ENCODE measurements at places on chromosomes 7 and 10.

- no peak for DNase-seq
Observed at GRCh38 chr7:19317461-19317860, 172.2 kb upstream of the FERD3L start.

- no peak for DNase-seq
Observed at GRCh38 chr10:90450797-90451196, 407.0 kb downstream of the HTR7 start.

DNA sequence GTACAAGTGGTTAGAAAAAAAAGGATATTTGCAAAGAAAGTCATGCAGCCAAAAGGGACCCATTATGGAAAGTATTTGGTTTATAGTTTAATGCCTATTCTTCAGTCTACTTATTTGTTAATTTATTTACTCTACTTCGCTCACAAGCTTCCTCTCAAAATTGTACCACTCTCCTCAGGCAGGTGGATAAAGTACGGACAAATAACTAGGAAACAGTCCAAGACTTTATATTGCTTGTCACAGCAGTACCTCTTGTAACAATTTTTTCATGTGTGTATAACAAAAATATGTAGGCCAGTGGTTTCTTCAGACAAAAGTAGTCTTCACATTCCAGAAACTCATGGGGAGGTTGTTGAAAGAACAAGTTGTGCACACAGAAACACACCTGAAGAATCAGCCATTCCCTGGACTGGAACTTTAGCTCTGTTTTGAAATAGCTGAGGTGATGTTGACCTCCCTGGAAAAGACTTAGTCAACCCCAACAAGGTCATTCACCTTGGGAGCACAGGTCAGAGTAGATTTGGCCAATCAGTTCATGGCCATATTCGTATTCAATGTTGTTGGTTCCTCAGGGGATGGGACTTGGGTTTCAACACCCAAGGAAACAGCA lies 73.4 kb downstream of the TES start:
- DNase-seq: no peak

- no peak for DNase-seq
Observed at GRCh38 chr7:121006711-121007315, 18.3 kb downstream of the CPED1 start.

DNA sequence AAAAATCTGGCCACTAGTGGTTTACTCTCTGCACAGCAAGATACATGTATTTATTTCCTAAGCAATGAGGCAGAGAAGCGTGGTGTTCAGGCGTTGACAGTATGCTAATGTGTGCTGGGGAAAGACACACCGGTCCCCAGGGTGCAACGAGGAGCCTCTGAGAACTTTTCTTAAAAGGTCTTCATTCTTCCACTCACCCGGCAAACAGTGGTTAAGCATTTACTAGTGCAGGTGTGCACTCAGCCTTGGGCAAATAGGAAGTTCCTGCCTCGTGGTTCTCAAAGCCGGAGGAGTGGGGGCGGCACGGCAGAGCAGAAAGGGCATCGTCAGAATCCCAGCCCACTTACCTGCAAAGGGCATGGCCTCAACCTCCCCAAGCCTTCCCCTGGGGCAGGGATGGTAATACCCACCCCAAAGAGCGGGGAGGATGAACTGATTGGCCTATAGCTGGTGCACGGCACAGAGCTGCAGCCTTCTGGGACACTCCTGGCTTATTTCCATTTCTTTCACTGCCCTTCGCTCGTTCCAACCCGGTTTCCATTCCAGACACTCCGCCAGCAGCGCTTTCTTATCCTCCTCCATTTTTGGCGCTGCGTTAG lies 184.3 kb upstream of the CTBP2 start:
- no peak for DNase-seq

- no peak for DNase-seq
Observed at GRCh38 chr7:43217055-43217454, 104.6 kb downstream of the HECW1 start.

GRCh38 chr7:157194948-157195347 lies 56.2 kb downstream of the UBE3C start:
- DNase-seq: no peak

DNA sequence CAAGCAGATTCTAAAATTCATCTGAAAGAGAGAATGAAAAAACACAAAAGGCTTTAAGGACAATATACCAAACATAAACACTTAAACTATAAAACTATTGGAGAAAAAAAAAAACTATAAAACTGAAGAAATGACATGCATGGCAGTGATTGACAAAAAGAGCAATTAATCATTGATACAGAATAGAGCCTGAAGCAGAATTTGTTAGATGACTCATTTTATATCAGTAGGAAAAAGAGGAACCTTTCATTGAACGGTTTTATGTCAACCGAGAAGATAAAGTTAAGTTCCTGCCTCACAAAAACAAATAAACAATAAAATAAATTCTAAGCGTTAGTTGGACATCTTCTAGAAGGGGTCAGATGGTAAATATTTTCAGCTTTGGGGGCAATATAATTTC lies 23.3 kb downstream of the NPY start:
- DNase-seq: no peak

GRCh38 chr10:131574707-131575430 lies 263.3 kb upstream of the TCERG1L start:
- DNase-seq: no peak
